Upper lobe of left lung (tissue), 6 donors: ENCODE measurements at places on chromosomes 7 and 10. TPM values are rescaled to one million over a fixed set of nuclear protein-coding genes. Genes with fewer than 3 reads are reported as not detected.

DNA sequence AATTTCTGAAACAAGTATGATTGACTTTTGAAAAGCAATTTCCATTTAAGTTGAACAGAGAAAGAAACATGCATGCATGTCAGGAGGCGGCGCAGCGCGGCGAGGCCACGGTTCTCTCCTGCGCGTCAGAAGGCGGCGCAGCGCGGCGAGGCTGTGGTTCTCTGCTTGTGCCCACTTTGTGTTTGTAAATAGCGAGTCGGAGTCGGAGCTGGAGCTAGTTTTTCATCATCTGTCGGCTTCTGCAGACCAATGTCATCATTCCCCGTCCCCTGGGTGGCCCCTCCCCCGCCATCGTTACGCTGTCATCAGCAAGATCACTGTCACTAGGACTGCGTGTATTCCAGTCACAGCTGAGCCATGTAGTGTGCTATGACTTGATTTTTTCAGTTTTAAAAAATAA lies 49.2 kb downstream of the INPP5A start:
- H3K27ac ChIP-seq: peak overlapping the region; percentile 71
- no peaks in the 10 kb centered on the region for H3K36me3 ChIP-seq
- H3K27me3 ChIP-seq: no peaks in the 10 kb centered on the region

DNA sequence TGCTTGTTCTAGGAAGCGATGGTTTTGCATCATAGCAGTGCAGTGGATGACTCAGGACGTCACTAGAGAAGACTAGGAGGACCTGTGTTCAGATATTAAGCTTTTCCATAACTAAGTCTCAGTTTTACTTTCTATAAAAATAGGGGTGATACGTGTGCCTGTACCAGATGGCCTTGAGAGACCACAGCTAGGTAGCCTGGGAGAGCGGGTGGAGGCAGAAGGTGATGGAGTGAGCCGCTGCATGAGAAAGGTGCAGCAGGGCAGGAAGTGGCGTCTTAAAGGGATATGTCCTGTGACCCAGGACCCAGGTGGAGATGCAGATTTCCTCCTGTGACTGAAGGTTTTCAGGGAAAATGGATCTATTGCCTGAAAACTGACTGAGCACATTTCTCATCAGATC lies 304.9 kb downstream of the CDC14C start:
- H3K4me1 ChIP-seq: no peaks in the 10 kb centered on the region
- H3K27ac ChIP-seq: no peak overlapping the region
- no peak overlapping the region for H3K4me3 ChIP-seq
- no peak for DNase-seq
- no peaks in the 10 kb centered on the region for H3K27me3 ChIP-seq

- DNase-seq: no peak
- H3K36me3 ChIP-seq: no peaks in the 10 kb centered on the region
- no peaks in the 10 kb centered on the region for H3K27me3 ChIP-seq
- no peak overlapping the region for H3K4me3 ChIP-seq
Measured at GRCh38 chr7:66687186-66687585, 53.3 kb upstream of the RABGEF1 start.

- H3K27ac ChIP-seq: no peak overlapping the region
- H3K4me3 ChIP-seq: no peak overlapping the region
- DNase-seq: no peak
- no peaks in the 10 kb centered on the region for H3K4me1 ChIP-seq
- H3K36me3 ChIP-seq: no peaks in the 10 kb centered on the region
Measured at GRCh38 chr7:155277385-155277994, 20.2 kb upstream of the INSIG1 start.

GRCh38 chr10:29733323-29733722 lies 98.6 kb upstream of the SVIL start:
- no peak for DNase-seq
- H3K36me3 ChIP-seq: no peaks in the 10 kb centered on the region
- peaks cover 17% of the 10 kb centered on the region for H3K4me1 ChIP-seq
- no peaks in the 10 kb centered on the region for H3K27me3 ChIP-seq
- no peak overlapping the region for H3K27ac ChIP-seq

DNA sequence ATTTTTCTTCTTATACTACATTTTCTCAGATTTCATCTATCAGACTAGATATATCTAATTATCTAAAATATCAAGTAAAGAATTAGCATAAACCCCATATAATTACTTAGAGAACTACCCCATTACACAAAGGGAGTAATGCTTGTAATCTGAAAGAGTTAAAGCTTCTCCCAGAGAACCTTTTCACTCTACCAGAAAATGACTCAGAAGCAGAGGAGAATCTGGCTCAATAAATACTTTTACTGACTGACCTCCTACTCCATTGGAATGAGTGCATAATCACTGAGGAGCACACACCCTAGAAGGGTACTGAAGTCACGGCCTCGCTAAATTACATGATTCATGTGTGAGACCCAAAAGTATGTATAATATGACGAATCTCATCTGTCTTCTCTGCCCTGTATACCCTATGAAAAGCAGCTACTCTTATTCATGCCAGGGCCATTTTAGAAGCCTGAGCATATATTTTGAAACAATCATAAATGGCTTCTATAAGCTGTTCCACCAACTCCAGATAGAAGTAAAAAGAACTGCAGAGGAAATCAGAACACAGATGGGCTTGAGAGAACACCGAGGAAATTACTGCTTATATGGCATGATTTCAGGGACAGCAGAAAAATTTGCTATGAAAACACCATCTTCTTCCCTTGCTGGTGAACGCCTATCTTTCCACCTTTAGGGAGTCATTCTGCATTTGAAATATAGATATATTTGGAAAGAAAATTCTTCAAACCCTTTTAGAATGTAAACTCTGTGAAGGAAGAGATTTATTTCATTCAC lies 32.7 kb downstream of the DNMBP start:
- H3K27ac ChIP-seq: peak overlapping the region; percentile 41

GRCh38 chr7:86411814-86412213 lies 231.9 kb upstream of the GRM3 start:
- H3K36me3 ChIP-seq: no peaks in the 10 kb centered on the region
- H3K27ac ChIP-seq: no peak overlapping the region
- no peak for DNase-seq
- H3K4me1 ChIP-seq: no peaks in the 10 kb centered on the region

DNA sequence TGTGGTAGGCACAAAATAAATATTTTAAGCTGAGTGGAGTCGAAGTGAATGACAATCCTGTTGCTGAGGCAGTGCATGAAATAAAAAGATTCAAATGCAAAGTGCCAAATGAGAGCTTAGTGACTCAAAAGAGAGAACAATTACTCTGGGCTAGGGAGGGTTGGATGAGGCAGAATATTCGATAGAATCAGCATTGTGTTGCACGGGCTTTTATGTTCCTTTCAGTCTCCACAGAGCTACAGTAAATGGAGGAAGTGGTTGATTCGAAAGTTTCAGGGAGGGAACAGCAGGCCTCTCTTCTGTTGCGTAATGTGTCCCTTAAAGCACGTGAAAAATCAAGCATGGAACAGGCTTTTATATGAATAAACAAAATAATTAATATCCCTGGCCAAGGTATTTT lies 599.3 kb upstream of the CELF2 start:
- DNase-seq: no peak
- no peaks in the 10 kb centered on the region for H3K27me3 ChIP-seq
- H3K4me1 ChIP-seq: no peaks in the 10 kb centered on the region
- no peak overlapping the region for H3K4me3 ChIP-seq
- H3K36me3 ChIP-seq: no peaks in the 10 kb centered on the region

DNA sequence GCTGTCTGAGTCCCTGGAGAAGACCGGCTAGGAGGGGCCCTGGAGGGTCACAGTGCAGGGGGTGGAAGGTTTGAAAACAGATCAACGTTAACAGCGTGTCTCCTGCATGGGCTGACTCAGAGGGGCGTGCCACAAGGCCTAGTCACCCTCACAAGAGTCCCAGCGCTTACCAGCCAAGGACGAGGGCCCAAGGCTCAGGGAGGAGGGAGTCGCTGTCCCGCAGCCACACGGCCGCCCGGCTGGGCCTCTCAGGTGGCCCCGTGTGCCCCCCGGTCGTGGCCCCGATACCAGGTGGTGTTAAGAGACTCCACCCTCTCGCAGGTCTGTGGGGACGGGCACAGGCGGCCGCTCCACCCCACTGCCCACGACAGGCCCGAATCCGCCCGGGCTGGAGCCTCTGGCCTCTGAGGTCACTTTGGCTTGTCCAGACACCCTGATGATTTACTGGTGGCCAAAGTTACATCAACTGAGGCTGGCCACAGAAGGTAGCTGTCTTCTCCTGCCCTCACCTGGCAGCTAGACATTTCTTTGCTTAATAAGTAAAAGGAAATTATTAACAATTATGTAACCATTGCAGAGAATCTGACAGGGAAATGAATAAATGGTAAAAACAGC lies 34.0 kb downstream of the FAM20C start:
- H3K4me3 ChIP-seq: no peak overlapping the region
- H3K36me3 ChIP-seq: peaks cover 11% of the 10 kb centered on the region
- no peak overlapping the region for H3K27ac ChIP-seq
- DNase-seq: no peak

GRCh38 chr7:25007668-25008067 lies 27.7 kb upstream of the OSBPL3 start:
- no peak for DNase-seq
- no peak overlapping the region for H3K27ac ChIP-seq
- no peaks in the 10 kb centered on the region for H3K27me3 ChIP-seq

- no peaks in the 10 kb centered on the region for H3K27me3 ChIP-seq
- no peaks in the 10 kb centered on the region for H3K36me3 ChIP-seq
- DNase-seq: no peak
- no peak overlapping the region for H3K4me3 ChIP-seq
Measured at GRCh38 chr10:35328404-35329037, 7.8 kb upstream of the CCNY start.

DNA sequence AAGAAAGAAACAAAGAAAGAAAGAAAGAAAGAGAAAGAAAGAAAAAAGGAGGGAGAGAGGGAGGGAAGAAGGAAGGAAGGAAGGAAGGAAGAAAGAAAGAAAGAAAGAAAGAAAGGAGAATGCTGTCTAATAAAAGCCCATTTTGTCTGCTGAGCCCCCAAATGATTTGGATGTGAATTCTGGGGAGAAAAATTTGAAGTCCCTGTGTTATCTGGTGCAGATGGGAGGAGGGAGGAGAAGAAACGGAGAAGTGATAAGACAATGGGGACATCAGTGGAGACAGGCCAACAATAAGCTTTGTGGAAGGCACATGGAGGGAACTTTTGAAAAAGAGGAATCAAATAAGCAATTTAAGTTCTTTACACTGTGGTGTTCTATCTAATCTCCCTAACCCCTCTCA lies 24.6 kb upstream of the TMEM273 start:
- H3K36me3 ChIP-seq: no peaks in the 10 kb centered on the region
- H3K4me1 ChIP-seq: no peaks in the 10 kb centered on the region
- DNase-seq: no peak
- H3K4me3 ChIP-seq: no peak overlapping the region

DNA sequence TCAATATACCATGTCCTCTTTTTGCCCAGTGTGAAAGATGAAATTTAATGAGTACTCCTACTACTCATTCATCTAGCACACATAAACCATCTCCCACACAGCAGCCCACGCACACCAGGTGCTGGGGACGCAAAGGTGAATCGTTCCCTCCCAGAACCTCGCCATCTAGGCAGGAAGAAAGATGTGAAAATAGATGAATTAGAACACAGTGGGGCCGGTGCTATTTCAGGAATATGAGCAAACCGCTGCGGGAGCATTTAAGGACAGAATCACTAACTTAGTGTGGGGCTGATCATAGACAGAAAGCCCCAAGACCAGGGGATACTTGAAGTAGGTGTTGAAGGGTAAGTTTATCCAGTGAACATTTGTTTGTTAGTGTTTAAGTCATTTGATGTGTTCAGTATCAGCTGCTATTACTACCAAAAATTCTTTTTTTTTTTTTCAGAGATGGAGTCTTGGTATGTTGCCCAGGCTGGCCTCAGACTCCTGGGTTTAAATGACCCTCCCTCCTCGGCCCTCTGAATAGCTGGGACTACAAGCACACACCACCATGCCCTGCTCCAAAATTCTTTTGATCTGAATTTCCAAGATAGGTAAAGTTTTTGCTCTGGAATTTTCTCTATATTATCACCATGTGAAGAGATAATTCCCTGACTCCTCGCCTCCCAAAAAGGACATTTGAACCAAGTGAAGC lies 48.8 kb downstream of the CPXM2 start:
- H3K4me1 ChIP-seq: no peaks in the 10 kb centered on the region
- H3K4me3 ChIP-seq: no peak overlapping the region
- DNase-seq: no peak

DNA sequence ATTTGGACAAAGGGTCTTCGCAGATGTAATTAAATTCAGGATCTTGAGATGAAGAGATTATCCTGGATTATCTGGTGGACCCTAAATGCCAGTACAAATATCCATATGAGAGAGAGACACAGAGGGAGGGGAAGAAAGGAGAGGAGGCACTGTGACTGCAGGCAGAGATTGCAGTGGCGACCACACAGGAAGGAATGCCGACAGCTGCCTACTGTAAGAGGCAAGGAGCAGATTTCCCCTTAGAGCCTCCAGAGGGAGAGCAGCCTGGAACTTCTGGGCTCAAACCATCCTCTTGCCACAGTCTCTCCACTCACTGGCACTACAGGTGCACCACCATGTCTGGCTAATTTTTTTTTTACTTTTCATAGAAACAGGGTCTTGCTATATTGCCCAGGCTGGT lies 152.3 kb downstream of the SDK1 start:
- no peak for DNase-seq
- no peaks in the 10 kb centered on the region for H3K4me1 ChIP-seq
- no peaks in the 10 kb centered on the region for H3K36me3 ChIP-seq
- no peaks in the 10 kb centered on the region for H3K27me3 ChIP-seq
- no peak overlapping the region for H3K4me3 ChIP-seq
- no peak overlapping the region for H3K27ac ChIP-seq

GRCh38 chr7:75711656-75712514 lies 26.9 kb downstream of the HIP1 start:
- no peak for DNase-seq
- H3K27ac ChIP-seq: peak overlapping the region; percentile 60
- no peak overlapping the region for H3K4me3 ChIP-seq
- no peaks in the 10 kb centered on the region for H3K36me3 ChIP-seq
- H3K27me3 ChIP-seq: no peaks in the 10 kb centered on the region
- H3K4me1 ChIP-seq: peaks cover 30% of the 10 kb centered on the region

GRCh38 chr7:127940381-127941160 lies 90.7 kb downstream of the LRRC4 start:
- no peak for DNase-seq
- H3K4me3 ChIP-seq: no peak overlapping the region
- no peak overlapping the region for H3K27ac ChIP-seq
- H3K27me3 ChIP-seq: no peaks in the 10 kb centered on the region

DNA sequence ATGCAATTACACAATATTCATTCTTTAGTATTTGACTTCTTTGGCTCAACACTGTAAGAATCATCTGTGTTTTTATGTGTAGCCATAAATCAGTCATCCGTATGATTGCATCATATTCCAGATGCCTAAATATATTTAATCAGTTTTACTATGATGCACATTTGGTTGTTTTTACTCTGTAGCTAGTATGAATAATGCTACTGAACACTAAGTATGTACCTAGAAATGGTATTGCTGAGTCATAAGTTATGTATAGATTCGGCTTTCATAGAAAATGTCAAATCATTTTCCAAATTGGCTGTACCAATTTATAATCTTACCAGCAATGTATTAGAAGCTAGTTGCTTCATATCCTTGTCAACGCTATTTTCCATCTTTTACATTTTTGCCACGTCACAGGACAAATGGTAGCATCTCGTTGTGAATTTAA lies 197.3 kb upstream of the PLXNA4 start:
- no peaks in the 10 kb centered on the region for H3K27me3 ChIP-seq
- DNase-seq: no peak
- no peak overlapping the region for H3K27ac ChIP-seq
- H3K36me3 ChIP-seq: no peaks in the 10 kb centered on the region
- H3K4me1 ChIP-seq: no peaks in the 10 kb centered on the region

The RAPGEF5 gene
- 72.9 TPM for total RNA-seq

The TMEM213 gene
- 5.5 TPM for total RNA-seq

The PTN gene
- total RNA-seq: 4.3 TPM

The SPAG6 gene
- 9.6 TPM for total RNA-seq

The FAM53B gene
- total RNA-seq: 52.4 TPM

The HOXA4 gene
- 10.5 TPM for total RNA-seq

The TMEM229A gene
- total RNA-seq: not detected

The ENTPD1 gene
- 18.0 TPM for total RNA-seq

The ENKUR gene
- 15.7 TPM for total RNA-seq

The ZP3 gene
- total RNA-seq: 0.61 TPM
